Right lung (tissue), 10 donors: ENCODE measurements at places on chromosomes 1 and 21.
A peak's percentile ranks its signal among the peaks of the same experiment; 100 is the strongest.

DNA sequence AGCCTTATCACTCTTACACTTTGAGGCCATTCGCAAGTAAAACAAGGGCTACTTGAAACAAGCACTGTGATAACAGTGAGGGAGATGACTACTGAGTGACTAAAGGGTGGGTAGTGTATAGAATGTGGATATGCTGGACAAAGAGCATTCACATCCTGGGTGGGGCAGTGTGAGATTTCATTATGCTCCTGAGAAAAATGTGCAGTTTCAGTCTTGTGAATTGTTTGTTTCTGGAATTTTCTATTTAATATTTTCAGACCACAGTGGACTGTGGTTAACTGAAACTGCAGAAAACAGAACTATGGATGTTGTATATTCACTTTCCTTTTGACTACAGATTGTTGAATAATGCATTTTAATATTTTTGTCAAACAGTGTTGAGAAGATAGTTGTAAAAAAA lies 25.1 kb upstream of the B3GALT2 start:
- no peak for DNase-seq

DNA sequence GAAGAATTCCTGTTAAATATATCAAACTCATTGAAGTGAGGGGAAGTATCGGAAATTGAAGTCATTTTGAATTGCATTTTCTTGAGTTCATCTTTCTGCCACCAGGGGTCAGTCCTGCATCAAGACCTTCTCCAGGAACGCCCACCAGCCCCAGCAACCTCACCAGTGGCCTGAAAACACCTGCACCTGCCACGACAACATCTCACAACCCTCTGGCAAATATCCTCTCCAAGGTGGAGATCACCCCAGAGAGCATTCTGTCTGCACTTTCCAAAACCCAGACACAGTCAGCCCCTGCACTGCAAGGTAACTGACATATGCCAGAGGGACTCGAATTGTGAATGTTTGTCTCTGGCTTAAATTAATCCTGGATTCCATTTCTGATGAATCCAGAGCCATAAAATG lies 22.8 kb upstream of the TARS2 start:
- DNase-seq, result peak; percentile 20

DNA sequence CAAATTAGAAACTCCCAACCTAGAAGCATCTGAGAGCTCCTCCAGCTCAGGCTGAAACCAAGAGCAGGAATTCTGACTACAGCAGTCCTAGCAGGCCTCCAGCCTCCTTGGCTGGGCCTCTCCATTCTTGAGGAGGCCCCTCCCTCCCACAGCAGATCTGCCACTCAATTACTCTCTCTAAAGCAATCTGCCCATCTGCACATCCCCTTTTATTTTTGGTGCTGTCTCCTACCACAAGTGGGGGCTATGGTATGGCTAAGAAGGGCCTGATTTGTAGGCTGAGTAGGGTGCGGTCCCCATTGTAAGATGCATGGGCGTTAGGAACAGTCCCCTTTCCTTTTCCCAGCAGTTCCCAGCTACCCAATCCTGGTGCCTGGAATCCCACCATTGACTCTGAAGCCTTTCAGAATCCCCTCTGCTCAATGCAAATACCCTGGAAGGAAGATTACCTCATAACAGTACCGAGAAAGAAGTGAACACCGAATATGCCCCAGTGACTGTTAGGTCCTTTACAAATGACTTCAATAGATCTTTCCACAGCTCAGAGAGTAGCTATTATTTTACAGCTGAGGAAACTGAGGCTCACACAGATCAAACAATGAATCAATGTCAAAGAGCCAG lies 11.6 kb upstream of the TTC39A start:
- DNase-seq, result no peak

- no peak for DNase-seq
Measured at GRCh38 chr1:155410931-155411330, 90.2 kb downstream of the RUSC1 start.

- DNase-seq, result no peak
Measured at GRCh38 chr1:48105165-48105564, 108.0 kb upstream of the TRABD2B start.

GRCh38 chr1:117098287-117098890 lies 23.2 kb downstream of the TRIM45 start:
- DNase-seq, result no peak

DNA sequence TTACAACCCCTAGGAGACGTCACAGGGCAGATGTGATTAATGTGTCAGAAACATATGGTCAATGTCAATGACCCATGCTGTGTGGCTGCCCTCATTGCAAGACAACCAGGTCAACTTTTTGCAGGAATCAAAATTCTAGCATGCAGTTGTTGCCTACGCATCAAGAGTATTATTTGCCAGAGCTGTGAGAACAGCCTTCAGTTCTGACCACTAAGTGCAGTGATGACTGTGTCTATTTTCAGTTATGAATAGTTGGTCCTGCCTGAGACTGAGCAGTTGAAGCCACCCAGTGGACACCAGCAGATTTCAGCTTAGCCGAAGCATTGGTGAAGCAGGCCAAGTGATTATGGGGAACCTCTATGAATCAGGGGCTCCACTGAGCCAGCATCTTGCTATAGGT lies 47.3 kb downstream of the LYPLAL1 start:
- DNase-seq, result no peak

GRCh38 chr1:84008631-84009030 lies 9.7 kb upstream of the TTLL7 start:
- no peak for DNase-seq

- DNase-seq, result peak; percentile 54
Measured at GRCh38 chr1:167442142-167442848, 76.0 kb downstream of the CD247 start.

GRCh38 chr21:44869781-44870747 lies 3.4 kb downstream of the PTTG1IP start:
- no peak for DNase-seq

DNA sequence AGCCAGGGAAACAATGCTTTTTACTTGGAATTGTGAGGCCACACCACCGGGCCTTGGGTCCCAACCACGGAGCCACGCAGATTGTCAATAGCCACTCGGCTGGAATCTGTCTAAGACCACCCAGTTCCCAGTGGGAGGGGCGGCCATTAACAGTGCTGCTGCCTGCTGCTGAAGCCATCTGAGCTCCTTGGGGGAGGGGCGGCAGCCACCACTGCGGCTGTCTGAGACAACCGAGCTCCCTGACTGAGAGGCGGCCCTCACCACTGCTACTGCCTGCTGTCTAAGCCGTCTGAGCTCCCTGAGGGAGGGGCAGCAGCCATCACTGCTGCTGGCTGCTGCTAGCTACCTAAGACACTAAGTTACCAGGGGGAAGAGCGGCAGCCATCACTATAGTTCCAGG lies 64.3 kb downstream of the DMRTA2 start:
- DNase-seq, result no peak

DNA sequence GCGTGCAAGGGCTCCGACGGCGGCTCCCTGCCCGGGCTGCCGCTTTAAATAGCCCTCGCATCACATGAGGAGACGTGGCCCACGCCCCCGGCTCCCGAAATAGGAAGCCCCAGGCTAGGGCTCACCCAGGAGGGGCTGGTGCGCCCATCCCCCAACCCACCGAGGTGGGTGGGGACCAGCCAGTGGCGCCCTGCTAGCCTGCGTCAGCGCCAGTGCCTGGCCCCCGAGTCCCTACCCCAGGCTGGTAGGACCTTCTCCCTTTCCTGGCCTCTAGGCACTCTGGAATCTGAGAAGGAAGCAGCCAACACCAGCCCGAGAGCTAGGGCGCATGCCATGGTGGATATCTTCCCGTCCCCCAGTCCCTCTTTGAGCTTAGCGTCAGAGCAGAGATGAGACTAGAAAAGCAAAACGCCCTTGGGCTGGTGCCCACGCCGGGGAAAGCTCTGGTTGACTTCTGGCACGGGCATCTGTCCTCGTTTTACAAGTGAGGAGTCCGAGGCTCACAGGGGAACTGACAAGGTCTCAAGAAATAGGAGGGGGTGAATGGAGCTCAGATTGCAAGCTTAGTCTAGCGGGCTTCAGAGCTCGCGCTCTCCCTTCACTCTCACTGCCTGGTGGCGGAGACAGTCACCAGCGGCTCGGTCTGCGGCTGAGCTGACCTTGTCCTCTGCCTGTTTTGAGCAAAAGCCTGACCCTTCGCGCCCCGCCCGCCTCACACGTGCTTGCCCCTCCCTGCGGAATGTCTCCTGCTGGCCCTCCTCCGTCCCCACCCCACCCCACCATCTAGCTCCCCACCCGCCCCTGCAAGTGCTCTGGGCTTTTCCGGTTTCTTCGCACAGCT lies at the start of gene FABP3:
FABP3 (minus strand) TSS at position 21 of the 841 bp plus-strand sequence. CDS start 62 bp downstream, outside the sequence.
- DNase-seq, result peak; percentile 52

GRCh38 chr1:5975133-5975880 lies 16.9 kb downstream of the NPHP4 start:
- no peak for DNase-seq

- DNase-seq, result no peak
Measured at GRCh38 chr1:8239039-8239305, 78.9 kb upstream of the SLC45A1 start.

DNA sequence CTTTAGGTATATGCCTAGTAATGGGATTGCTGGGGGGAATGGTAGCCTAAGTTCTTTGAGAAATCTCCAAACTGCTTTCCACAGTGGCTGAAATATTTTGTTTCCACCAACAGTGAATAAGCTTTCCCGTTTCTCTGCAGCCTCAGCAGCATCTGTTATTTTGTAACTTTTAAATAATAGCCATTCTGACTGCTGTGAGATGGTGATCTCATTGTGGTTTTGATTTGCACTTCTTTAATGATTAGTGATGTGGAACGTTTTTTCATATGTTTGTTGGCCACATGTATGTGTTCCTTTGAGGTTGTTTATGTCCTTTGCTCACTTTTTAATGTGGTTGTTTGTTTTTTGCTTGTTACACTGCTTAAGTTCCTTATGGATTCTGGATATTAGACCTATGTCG lies 237.4 kb downstream of the CENPF start:
- DNase-seq, result no peak

DNA sequence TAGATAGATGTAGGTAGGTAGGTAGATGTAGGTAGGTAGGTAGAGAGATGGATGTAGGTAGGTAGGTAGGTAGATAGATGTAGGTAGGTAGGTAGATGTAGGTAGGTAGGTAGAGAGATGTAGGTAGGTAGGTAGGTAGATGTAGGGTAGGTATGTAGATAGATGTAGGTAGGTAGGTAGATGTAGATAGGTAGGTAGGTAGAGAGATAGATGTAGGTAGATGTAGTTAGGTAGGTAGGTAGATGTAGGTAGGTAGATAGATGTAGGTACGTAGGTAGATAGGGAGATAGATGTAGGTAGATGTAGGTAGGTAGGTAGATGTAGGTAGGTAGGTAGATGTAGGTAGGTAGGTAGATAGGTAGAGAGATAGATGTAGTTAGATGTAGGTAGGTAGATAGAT lies 62.3 kb upstream of the MORC3 start:
- no peak for DNase-seq

DNA sequence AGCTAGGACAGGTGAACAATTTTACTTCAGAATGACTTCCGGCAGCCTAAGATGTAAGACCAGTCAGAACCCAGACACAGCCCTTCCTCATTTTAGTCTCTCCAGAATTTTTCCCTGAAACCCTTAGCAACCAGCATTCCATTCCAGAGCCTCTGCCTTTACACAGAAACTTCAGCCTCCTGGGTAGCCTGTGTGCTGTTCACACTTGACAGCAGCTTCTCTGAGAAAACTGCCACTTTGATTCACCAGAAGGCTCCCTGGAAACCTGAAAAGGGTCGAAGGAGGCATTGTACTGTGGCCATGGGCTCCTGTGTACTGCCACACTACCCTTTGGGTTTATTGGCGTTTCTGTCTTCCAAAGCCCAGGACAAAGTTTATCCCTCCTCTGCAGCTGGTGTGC lies 17.4 kb downstream of the HYI start:
- DNase-seq, result no peak

DNA sequence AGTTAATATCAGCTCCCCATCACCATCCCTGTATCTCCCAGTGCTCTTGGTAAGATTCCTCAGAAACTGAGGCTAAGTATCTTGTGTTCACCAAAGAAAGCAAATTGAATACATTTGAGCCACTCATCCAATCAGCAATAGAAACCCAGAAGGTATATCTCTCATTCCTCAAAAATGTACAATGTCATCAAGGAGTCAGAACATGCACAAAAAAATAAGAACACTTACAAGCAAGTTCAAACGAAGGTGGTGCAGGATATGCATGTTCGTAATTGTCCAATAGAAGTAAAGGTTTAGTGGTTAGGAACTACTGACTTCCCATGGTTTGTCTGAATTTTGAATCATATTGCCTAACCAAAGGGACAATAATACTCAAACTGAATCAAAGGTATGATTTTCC lies 24.3 kb downstream of the RXRG start:
- DNase-seq, result no peak

GRCh38 chr1:225877580-225877979 lies 4.6 kb downstream of the TMEM63A start:
- DNase-seq, result peak; percentile 60

DNA sequence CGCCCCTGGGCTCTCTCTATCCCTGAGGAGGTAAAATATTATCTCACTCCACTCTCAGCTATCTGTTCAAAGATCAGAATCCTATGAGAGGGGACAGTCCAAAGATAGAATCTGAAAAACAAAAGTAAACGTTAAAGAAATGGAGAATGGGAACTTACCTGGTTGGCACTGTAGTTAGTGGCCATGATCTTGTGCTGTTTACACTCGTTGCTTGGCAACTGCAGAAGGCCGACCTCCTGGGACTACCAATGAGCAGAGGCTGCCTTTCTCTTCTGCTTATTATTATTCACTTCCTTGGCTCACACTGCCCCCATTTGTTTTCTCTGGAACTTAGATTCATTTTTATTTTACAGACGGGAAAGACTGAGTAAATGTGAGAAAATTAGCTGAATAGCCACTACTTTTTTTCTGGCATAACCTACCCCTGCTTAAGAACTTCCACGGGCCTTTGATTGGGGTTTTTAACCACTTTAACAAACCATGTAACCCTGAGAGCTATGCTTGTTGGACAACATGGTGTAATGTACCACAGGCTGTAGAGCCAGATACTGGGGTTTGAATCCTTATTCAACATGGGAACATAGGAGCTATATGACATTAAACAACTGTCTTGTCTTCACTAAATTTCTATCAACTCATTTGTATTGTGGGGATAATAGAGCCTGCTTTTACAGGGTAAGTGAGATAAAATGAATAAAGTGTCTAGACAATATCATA lies at the start of gene CFAP126:
CFAP126 (minus strand) TSS at position 193 of the 717 bp plus-strand sequence; CDS start at position 185, 8 bp downstream.
- DNase-seq, result peak; percentile 29

DNA sequence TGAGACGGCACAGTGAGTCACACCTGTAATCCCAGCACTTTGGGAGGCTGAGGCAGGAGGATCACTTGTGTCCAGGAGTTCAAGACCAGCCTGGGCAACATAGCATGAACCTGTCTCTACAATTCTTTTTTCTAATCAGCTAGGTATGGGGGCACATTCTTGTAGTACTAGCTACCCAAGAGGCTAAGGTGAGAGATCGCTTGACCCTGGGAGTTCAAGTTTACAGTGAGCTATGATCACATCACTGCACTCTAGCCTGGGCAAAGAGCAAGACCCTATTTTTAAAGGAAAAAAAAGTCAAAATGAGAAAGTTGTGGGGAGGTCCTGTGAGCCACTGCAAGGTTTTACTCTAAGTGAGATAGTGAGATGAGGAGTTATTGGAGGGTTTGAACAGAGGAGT lies 34.8 kb upstream of the AHCTF1 start:
- no peak for DNase-seq

- DNase-seq, result no peak
Measured at GRCh38 chr1:89910780-89911179, 84.1 kb upstream of the ZNF326 start.

- DNase-seq, result no peak
Measured at GRCh38 chr1:107105914-107106313, 34.9 kb upstream of the NTNG1 start.
